ENCODE measurements at places on chromosomes 2 and 18.

DNA sequence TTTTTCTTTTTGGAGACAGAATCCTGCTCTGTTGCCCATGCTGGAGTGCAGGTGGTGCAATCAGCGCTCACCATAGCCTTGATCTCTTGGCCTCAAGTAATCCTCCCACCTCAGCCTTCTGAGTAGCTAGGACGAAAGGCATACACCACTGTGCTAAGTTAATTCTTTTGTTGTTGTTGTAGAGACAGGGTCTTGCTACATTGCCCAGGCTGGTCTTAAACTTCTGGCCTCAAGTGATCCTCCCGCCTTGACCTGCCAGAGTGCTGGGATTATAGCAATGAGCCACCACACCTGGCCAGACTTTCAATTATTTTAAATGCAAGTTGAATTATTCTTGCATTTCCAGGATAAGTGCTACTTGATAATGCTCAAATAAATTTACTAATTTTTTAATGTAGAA is 126.5 kb downstream of the DTNB start:
- no peak for DNase-seq

GRCh38 chr2:194698012-194698411 is 959.0 kb upstream of the SLC39A10 start:
- no peak for DNase-seq

DNA sequence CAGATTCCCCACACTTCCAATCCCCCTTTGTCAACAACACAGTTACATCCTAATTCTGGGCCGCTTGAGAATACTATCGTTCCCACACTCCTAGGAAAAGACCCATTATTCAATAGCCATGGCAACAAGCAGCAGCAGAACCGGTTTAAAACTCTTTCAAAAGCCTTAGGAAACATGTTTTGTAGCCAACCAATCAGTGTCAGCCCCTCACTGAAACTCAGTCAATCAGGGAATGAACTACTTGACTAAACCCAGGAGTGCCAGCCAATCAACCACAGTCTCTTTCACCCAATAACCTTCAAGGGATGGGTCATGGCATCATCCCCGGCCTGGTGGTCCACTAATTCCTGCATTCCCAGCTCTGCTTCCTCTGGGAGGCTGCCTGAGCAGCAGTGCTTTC is 204.8 kb upstream of the HS6ST1 start:
- no peak for DNase-seq

DNA sequence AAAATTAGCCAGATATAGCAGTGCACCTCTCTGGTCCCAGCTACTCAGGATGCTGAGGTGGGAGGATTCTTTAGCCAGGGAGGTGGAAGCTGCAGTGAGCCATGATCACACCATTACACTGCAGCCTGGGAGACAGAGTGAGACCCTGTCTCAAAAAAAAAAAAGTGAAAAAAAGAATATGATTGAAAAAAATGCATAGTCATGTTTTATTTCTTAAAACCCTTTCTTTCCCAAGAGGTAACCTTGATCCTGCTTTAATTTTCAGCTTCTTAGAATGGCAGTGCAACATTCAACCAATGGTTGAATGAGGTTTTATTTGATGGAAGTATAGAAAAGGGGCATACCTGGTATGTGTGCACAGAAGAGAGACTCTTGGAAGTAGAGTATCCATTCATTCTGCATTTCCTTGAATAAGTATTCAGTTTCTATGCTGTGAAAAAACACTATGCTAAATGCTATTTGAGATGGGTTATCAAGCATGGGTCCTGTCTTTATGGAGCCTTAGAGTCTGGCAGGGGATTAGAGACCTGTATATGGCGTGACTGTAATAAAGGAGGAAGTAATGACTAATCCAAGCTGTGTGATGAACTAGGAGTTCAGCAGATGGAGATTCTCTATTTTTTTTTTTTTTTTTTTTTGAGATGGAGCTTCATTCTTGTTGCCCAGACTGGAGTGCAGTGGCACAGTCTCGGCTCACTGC is 146.3 kb downstream of the WDSUB1 start:
- no peak for DNase-seq

- DNase-seq: no peak
Measured at GRCh38 chr18:41370740-41371139, 584.3 kb upstream of the PIK3C3 start.

DNA sequence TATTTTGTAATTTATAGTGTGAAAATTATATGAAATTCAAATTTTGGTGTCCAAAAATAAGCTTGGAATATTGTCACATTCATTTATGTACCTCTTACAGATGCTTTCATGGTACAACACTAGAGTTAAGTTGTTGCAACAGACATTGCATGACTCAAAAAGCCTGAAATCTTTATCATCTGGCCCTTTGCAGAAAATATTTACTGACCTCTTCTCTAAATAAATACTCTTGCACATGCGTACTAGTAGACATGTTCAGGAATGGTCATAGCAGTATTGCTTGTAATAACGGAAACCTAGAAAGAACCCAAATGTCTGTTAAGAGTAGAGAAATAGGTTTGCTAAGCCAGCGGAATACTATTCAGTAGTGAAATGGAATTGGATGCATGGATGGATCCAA is 60.4 kb downstream of the GALNT1 start:
- DNase-seq: no peak

DNA sequence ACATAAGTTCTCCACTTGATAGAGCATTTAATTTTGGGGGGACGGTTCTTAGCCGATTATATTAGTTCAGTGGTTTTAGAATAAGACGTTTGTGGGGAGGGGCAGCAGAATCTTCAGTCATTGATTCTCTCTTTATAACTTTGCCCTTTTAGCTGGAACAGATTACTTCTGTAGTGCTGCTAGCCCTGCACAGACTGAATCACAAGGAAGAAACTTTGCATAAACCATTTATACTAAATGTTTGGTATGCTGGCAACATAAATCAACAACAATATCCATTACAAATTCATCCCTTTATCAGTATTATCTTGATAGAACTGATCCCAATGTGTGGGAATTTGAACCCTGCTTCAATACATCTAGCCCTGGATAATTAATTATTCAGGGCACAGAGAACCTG is 112.2 kb downstream of the GPD2 start:
- DNase-seq: no peak

DNA sequence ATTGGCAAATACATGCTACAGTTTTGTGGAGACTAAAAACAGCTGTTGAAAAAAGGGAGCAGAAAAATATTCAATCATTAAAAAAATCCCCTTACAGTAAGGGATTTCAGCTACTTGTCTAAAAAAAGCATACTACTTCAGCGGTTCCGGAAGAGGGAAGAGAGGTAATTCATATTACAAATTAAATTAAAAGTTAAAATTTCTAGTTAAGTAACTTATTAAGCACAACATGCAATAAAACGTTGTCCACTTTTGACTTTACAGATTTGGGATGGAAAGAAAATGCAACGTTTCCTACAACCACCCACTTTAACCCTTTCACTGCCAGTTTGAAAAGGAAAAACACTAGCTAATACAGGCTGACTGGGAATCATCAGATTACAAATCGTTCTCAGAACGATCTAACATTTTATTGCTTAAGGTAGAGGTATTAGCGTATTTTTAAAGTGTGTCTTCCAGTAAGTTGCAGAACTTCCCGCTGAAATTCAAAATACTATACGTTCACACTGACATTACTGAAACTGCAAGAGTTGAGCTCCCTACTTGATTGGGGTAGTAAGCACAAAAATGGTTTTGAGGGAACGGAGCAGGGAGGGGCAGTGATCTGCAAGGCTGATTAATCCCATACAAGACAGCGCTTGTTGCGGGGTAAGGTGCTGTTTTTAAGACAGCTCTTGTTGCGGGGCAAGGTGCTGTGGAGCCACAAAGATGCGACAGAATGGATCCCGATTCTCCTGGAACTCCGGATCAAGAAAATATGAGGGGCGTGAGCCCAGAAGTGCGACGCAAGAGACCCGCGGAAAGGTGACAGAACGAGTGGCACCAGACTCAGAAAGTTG is 743 bp downstream of the HADHA start:
- no peak for DNase-seq

- no peak for DNase-seq
Measured at GRCh38 chr18:48889115-48889941, 61.4 kb downstream of the SMAD7 start.

DNA sequence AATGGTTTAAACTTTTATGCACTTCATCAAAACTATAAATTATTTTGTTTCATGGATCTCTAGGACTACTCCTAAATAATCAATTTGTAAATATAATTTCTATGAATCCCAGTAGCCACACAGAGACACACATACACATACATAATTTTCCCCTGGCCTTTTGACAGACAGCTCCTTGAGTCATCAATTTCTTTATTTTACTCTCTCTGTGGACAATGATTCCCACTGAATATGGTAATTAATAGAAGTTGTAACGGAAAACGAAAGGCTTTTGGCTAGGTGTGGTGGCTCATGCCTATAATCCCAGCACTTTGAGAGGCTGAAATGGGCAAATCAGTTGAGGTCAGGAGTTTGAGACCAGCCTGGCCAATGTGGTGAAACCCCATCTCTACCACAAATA is 235.1 kb downstream of the EPHA4 start:
- no peak for DNase-seq

GRCh38 chr18:64275593-64276300 is 126.9 kb upstream of the LINC00305 start:
- DNase-seq: no peak

DNA sequence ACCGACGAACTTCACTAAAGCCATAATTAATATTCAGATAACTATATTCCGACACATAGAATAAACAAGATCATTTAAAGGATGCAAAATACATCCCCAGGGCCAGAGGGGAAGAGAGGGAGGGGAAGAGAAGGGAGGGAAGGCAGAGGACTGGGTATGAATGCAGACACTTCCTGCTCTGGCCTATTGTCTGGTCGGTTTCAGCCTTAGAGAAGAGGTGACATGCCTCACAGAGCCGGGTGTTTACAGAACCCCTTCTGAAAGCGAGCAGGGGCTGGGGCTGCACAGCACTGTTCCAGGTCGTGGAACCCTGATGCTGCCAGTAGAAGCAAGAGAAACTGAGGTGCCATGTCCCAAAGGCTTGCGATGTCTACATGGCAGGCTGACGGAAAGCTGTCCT is 31.0 kb downstream of the CELF4 start:
- DNase-seq: no peak

Measured in activated T-cell treated with anti-CD3 and anti-CD28 coated beads for 4 hours (primary cell).